ENCODE measurements at places on chromosomes 6 and 20. TPM values are rescaled to one million over a fixed set of nuclear protein-coding genes. Genes with fewer than 3 reads are reported as not detected.

The ANKS1A gene
- 19.4 TPM for total RNA-seq

The JPH2 gene
- total RNA-seq: 0.63 TPM

The LCA5 gene
- 3.3 TPM for total RNA-seq

The TREML2 gene
- total RNA-seq: not detected

The LTV1 gene
- 12.6 TPM for total RNA-seq

The HLA-DQB1 gene
- not detected for total RNA-seq

The CMTR1 gene
- 23.6 TPM for total RNA-seq

The TBP gene
- total RNA-seq: 6.6 TPM

The POU3F2 gene
- total RNA-seq: not detected

The MUC21 gene
- not detected for total RNA-seq

The TOX2 gene
- total RNA-seq: 1.7 TPM

The RIPPLY2 gene
- 0.19 TPM for total RNA-seq

The ULBP2 gene
- total RNA-seq: 4.7 TPM

The TSBP1 gene
- total RNA-seq: not detected

The CLDN20 gene
- total RNA-seq: not detected

The ZNF334 gene
- total RNA-seq: 0.97 TPM

The DOK5 gene
- total RNA-seq: 0.16 TPM

The UNC5CL gene
- under 0.01 TPM for total RNA-seq

The BIRC7 gene
- not detected for total RNA-seq

The EPPIN gene
- total RNA-seq: not detected

The ZNF311 gene
- total RNA-seq: 0.50 TPM

The GPX5 gene
- not detected for total RNA-seq

The BPI gene
- total RNA-seq: not detected
